ENCODE measurements at places on chromosomes 2 and 18. TPM values are rescaled to one million over a fixed set of nuclear protein-coding genes. Genes with fewer than 3 reads are reported as not detected.

GRCh38 chr2:196380575-196380974 lies 209.2 kb upstream of the STK17B start:
- no peaks in the 10 kb centered on the region for H3K27me3 ChIP-seq
- no peak overlapping the region for H3K4me3 ChIP-seq
- no peaks in the 10 kb centered on the region for H3K4me1 ChIP-seq
- no peak for DNase-seq

- H3K4me3 ChIP-seq: no peak overlapping the region
- H3K4me1 ChIP-seq: no peaks in the 10 kb centered on the region
- H3K27me3 ChIP-seq: no peaks in the 10 kb centered on the region
- no peak for DNase-seq
These were observed 171.6 kb downstream of the VAPA start for GRCh38 chr18:10085416-10085815.

TRAPPC8 gene
- total RNA-seq: 34.3 TPM

DNA sequence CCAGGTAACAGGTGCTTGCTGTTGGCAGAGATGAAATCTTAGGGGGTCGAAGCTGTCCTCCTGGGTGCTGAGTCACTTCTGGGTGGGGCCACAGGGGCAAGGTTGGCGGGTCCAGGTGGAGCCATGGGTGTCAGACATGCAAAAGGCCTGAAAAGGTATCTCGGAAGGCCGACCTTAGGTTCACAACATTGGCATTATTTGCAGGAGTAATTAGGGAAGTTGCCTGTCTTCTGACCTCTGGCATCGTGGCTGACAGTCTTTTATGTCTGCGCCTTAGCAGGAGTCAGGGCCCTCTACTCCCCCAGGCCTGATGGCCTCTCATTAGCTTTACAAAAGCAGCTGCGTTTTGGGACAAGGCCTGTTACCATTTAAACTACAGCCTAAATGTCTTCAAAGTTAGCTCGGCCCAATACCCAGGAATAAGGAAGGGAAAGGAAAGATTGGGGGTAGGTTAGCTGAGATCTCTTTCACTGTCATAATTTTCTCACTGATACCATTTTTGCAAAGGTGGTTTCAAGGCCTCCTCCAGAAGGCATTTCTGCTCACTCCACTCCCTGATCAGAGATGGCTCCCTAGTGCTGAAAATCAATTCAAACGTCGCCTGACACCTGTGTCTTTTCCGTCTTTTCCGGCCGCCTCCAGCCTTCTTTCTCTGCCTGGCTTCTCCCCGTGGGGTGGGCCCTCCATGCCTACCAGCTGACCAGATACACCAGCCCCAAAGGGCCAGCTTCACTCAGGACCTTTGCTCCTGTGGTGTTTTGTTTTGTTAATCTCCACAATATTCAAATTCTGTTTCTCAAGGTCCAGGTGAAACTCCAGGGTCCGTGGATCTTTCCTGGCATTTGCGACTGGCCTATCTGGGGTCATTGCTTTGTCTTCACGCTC lies 90.8 kb downstream of the RHOB start:
- H3K36me3 ChIP-seq: no peaks in the 10 kb centered on the region
- no peaks in the 10 kb centered on the region for H3K27me3 ChIP-seq
- no peak overlapping the region for H3K4me3 ChIP-seq
- no peak for DNase-seq
- H3K27ac ChIP-seq: peak overlapping the region; percentile 23

DNA sequence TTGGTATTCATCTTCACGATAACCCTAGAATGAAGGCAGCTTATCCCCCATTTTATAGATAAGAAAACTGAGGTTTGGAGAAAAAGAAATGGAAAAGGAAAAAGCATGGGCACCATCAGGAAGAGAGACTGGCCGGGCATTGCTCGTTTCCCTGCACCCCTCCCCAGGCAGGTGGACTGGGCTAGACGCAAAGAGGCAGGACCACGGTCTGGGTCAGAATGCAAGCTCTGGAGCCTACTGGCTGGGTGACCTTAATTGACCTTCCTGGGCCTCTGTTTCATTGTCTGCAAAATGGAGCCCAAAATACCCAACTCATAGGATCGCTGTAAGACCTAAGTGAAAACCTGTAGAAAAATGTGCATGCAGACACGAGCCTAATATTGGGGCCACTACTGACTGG lies 135.3 kb upstream of the GLI2 start:
- no peaks in the 10 kb centered on the region for H3K36me3 ChIP-seq
- peaks cover 3% of the 10 kb centered on the region for H3K27me3 ChIP-seq
- peaks cover 12% of the 10 kb centered on the region for H3K4me1 ChIP-seq
- H3K4me3 ChIP-seq: no peak overlapping the region
- no peak for DNase-seq
- no peak overlapping the region for H3K27ac ChIP-seq

QPCT gene
- total RNA-seq: 1.8 TPM

GNAL gene
- 12.9 TPM for total RNA-seq

DNA sequence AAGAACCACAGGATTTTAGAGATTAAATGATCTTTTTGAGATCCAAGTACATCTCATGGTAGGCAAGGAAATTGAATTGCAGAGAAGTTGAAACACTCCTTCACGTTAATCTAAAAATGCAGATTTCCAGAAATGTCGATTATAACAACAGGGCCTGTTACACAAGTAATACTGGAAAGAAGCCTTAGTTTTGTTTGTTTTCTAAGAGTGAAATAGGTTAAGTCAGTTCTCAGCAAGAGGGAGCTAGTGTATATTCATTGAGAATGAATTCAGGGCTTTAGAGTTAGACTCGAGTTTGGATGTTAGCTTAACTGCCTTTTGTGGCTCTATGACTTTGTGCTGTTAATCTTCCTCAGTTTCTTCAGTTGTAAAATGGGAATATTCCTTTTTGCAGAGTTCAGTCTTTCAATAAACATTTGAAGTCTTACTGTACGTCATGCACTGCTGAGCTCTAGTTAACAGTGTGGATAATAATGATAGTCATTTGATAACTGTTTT lies 926 bp downstream of the NDUFV2 start:
- H3K4me3 ChIP-seq: peak overlapping the region; percentile 81
- H3K36me3 ChIP-seq: no peaks in the 10 kb centered on the region
- peaks cover 3% of the 10 kb centered on the region for H3K4me1 ChIP-seq
- H3K27me3 ChIP-seq: no peaks in the 10 kb centered on the region
- H3K27ac ChIP-seq: peak overlapping the region; percentile 94

Measured in tibial nerve (tissue), 4 donors.